ENCODE measurements at places on chromosomes 6 and 20. TPM values are rescaled to one million over a fixed set of nuclear protein-coding genes. Genes with fewer than 3 reads are reported as not detected.

DNA sequence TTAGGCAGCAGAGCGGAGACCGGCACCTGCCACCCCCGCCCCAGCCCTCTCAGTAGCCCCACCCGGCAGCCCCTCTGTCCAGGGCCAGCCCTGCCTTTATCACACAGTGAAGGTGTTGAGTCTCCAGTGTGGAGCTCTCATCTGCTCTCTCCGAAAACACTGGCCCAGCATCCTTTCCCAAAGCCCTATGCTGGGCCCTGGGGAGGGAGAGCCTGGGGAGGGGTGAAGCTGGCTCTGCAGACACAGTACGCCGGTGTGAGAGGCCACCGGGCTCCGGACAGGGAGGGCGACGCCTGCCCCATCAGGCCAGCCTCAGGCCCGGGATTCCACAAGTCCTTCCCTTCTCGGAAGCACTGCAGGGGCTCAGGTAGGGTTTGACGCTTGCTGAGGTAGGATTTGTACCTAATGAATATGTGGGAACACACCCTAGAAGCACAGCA, 186.9 kb downstream of the ERMARD start:
- no peak for DNase-seq

DNA sequence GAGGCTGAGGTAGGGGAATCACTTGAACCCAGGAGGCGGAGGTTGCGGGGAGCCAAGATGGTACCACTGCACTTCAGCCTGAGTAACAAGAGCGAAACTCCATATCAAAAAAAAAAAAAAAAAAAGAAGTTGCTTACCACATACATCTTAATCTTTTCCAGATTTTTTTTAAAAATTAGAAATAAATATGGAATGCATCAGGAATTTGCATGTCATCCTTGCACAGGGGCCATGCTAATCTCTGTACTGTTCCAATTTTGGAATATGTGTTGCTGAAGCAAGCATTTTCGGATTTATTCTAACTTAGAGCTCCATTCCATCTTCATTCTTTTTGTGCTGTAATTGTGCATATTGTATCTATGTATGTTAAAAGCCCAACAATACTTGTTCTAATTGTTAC, 62.5 kb downstream of the TRPC4AP start:
- DNase-seq, result no peak

The FRS3 gene
- 7.8 TPM for polyA plus RNA-seq

- DNase-seq, result no peak
Measured at GRCh38 chr20:51412333-51412871, 130.1 kb downstream of the NFATC2 start.

The CRIP3 gene
- polyA plus RNA-seq, result 9.0 TPM

DNA sequence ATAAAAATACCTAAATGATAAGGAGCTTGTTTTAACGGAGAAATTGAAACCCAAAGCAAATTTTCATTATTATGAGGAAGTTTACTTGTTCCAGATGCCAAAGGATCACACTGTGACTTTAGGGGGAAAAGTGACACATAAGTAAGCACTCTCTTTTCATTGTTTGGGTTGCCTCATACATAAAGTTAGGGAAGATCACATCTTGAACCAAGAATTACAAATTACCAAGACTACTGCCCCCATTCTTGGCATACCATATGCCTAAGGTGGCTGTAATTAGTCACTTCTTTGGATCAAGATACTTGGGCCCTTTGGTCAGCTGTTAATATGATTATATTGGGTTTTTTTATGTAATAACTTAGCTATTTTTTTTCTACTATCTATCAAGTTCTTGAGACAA, 269.0 kb downstream of the COL12A1 start:
- DNase-seq, result no peak

The SYCP2 gene
- 6.1 TPM for polyA plus RNA-seq

The TINAG gene
- polyA plus RNA-seq, result 30.0 TPM

- no peak for DNase-seq
Measured at GRCh38 chr6:147909640-147910039, 401.1 kb downstream of the SAMD5 start.

The SSTR4 gene
- polyA plus RNA-seq, result 0.14 TPM
